Mesothelial cell of epicardium (in vitro differentiated cells): ENCODE measurements at places on chromosomes 12 and 14.

GRCh38 chr12:106309671-106310505 lies 7.4 kb downstream of the TCP11L2 start:
- H3K4me3 ChIP-seq: no peak overlapping the region
- H3K27ac ChIP-seq: peak overlapping the region; percentile 90
- H3K27me3 ChIP-seq: no peaks in the 10 kb centered on the region
- no peaks in the 10 kb centered on the region for H3K36me3 ChIP-seq
- peaks cover 28% of the 10 kb centered on the region for H3K4me1 ChIP-seq

DNA sequence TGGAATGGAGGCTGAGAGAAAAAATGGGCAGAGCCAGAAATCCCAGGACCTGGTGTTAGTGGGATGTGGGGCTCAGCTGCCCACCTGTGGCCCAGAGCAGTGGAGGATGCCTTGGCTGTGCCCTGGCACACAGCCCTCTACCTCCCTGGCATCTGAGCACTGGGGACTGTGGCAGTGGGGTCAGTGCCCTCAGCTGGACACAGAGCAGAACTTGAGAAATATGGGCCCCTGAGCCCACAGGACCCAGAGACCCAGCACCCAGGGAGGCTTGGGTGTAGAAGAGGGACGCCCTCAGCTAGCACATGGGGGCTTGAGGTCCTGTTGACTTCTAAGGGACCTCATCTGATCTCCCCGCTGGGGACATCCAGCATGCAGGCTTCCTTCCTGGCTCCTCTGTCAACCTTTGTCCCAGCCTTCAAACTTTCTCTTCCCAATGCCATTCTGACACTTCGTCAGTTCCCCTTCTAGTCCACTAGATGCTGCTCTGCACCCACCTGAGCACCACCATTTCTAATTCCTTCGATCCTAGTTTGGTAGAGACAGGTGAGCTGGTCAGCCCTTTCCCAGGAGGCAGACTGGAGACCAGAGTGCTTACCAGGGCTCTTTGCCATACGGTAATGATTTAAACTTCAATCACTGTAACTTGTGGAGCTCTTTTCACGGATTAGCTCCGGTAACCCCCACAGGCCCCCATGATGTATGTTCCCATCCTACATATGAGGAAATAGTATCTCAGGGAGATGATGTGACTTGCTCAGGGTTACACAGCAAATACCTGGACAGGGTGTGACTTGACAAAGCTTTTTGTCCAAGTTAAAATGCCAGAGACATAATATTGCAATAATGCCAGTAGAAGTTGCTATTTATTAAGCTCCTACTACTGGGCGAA lies 143.7 kb downstream of the ASCL4 start:
- H3K27ac ChIP-seq: no peak overlapping the region
- peaks cover 72% of the 10 kb centered on the region for H3K27me3 ChIP-seq
- H3K36me3 ChIP-seq: no peaks in the 10 kb centered on the region
- H3K4me3 ChIP-seq: no peak overlapping the region
- no peaks in the 10 kb centered on the region for H3K4me1 ChIP-seq

GRCh38 chr12:108722992-108723766 lies 8.1 kb downstream of the CORO1C start:
- no peaks in the 10 kb centered on the region for H3K27me3 ChIP-seq
- H3K4me3 ChIP-seq: no peak overlapping the region
- peak overlapping the region; percentile 75 for H3K27ac ChIP-seq
- no peaks in the 10 kb centered on the region for H3K36me3 ChIP-seq
- H3K4me1 ChIP-seq: peaks cover 42% of the 10 kb centered on the region
- no peak for DNase-seq

DNA sequence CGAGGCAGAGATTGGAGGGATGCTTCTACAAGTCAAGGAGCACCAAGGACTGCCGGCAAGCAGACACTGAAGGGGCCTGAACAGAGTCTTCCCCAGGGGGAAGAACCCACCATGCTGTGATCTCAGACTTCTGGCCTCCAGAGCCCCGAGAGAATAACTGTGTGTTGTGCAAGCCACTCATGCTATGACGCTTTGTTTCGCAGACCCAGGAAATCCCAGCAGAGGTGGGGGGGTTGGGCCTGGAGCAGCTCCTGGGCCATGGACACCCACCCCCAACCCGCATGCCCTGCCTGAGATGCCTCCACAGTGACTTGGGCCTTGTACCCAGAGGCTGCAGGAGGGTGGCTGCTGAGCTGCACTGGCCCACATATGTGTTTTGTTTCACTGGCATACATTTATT lies 31.2 kb downstream of the ARL6IP4 start:
- no peak for DNase-seq
- no peaks in the 10 kb centered on the region for H3K27me3 ChIP-seq
- H3K4me1 ChIP-seq: peaks cover 8% of the 10 kb centered on the region
- no peaks in the 10 kb centered on the region for H3K36me3 ChIP-seq
- no peak overlapping the region for H3K27ac ChIP-seq
- H3K4me3 ChIP-seq: no peak overlapping the region

- H3K27ac ChIP-seq: no peak overlapping the region
- H3K4me1 ChIP-seq: no peaks in the 10 kb centered on the region
- H3K4me3 ChIP-seq: no peak overlapping the region
- H3K27me3 ChIP-seq: no peaks in the 10 kb centered on the region
- no peak for DNase-seq
Observed at GRCh38 chr12:46744283-46744682, 81.5 kb downstream of the SLC38A4 start.

DNA sequence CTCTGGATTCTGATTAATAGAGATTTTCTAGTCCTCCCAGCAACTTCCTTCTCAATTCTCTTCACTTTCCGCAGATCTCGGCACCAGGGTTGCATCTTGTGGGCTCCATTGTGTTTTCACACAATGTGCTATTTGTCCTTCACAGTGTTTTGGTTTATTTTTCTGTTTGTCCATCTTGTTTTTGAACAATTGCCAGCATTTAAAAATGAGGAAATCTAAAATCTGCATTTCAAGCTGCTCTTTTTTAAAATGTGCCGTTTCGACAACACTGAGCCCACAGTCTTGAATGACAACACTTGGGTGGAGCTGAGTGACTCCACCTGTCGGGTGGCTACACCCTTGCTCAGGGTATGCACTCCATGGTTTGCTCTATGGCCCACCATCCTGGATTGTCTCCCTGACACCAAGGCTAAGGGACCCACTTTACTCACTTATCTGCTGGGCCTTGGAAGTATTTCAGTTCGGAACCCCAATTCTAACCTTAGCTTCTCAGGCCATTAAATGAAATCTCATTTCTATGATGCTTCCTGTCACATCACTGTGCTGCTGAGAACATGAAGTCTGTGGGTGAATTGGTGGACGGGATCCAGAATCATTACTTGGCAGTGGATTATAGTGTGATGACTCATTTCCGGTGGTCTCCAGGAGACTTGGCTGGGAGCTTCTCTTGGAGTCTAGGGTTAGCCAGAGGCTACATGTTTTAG lies 3.4 kb upstream of the MYRFL start:
- no peaks in the 10 kb centered on the region for H3K27me3 ChIP-seq
- H3K4me1 ChIP-seq: peaks cover 32% of the 10 kb centered on the region
- no peak overlapping the region for H3K4me3 ChIP-seq
- no peak for DNase-seq

- H3K27me3 ChIP-seq: no peaks in the 10 kb centered on the region
- H3K36me3 ChIP-seq: no peaks in the 10 kb centered on the region
- DNase-seq: no peak
- H3K27ac ChIP-seq: peak overlapping the region; percentile 100
- H3K4me3 ChIP-seq: peak overlapping the region; percentile 99
Observed at GRCh38 chr12:53005215-53005985, 856 bp upstream of the EIF4B start.

GRCh38 chr14:63277591-63278183 lies 41.0 kb downstream of the GPHB5 start:
- no peak overlapping the region for H3K27ac ChIP-seq
- DNase-seq: no peak
- no peaks in the 10 kb centered on the region for H3K27me3 ChIP-seq

DNA sequence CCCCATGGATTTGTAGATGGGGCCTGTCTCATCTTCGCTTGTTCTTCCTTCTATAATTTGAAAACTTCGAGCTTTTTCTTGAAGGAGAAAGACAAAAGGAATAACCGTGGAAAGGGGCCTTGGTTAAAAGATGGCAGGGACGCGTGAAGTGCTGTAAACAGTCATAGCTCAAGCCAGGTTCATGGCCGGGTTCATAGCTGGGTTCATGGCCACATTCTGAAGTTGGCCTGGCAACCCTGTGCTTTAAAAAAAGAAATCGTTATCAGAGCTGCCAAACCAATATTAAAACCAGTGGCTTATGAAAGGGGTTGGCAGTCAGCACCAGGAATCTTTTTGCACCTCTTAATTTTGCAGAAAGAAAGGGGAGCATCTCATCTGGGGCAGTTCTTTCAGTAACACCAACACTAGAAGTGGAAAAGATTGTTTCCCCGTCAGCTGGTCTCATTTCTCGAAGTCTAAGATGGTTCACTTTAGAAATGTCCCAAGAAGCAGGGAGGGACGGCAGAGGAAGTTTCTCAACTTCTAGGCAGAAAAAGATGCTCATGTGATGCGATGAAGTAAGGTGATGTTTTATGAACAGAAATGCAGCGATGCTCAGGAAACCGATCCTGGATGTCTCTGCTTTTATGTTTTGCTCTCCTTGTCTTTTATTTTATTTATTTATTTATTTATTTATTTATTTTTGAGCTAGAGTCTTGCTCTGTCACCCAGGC lies 193.1 kb upstream of the TBX3 start:
- H3K36me3 ChIP-seq: no peaks in the 10 kb centered on the region
- H3K27me3 ChIP-seq: no peaks in the 10 kb centered on the region
- peak overlapping the region; percentile 66 for H3K27ac ChIP-seq
- H3K4me3 ChIP-seq: no peak overlapping the region

DNA sequence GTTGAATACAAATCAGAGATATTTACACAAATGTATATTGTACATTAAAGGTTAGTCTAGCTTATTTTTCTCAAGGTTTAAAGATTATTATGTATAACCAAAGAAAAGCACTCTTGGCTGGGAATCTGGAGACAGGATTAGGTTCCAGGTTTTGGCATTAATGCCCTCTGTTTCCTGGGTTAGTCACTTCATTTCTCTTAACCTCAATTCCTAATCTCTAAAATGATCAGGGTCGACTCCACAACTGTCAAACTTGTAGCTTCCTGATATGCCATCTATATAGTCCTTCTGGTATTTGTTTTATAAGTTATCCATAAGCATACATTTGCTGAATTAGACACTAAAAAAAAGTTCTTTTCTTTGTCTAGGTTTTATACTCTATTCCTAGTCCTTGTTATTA lies 2.6 kb downstream of the ITPR2 start:
- DNase-seq: no peak
- peak overlapping the region; percentile 66 for H3K4me3 ChIP-seq
- H3K27me3 ChIP-seq: no peaks in the 10 kb centered on the region
- H3K4me1 ChIP-seq: peaks cover 43% of the 10 kb centered on the region
- no peak overlapping the region for H3K27ac ChIP-seq

GRCh38 chr12:1838994-1839365 lies 18.6 kb downstream of the LRTM2 start:
- H3K4me1 ChIP-seq: no peaks in the 10 kb centered on the region
- no peak overlapping the region for H3K27ac ChIP-seq
- peaks cover 36% of the 10 kb centered on the region for H3K27me3 ChIP-seq
- H3K36me3 ChIP-seq: no peaks in the 10 kb centered on the region
- DNase-seq: no peak
- H3K4me3 ChIP-seq: no peak overlapping the region

DNA sequence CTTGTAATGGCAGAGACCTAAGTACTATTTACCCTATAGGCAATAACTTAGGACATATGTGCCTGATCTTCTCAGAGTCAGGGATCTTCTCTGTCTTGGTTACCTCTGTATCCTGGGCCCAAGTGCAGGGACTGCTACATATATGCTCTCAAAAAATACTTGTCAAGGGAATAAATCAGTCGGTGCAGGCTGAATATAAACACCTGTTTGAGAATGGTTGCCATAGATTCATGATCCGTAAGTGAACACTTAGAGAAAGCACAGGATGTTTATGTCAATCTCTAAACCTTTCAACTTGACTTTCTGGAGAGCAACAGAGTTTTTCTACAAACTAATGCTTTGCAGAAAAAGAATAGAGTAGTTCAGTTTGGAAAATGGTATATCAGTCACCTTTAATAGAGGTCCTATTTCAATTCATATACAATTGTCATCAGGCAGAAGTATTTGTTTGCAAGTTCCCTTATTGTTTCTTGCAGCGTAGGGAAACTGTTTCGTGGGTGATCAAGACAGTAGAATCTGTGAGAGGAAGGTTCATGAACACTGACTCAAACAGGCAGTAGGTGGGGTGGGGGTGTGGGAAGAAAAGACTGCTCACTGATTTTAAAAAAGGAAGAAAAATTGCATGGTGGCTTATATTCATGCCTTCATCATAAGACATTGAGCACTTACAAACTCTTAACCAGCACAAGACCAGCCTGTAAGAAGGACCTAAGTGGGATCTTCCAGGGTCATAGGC lies 6.0 kb upstream of the UBE2N start:
- DNase-seq: no peak
- H3K27me3 ChIP-seq: no peaks in the 10 kb centered on the region
- H3K36me3 ChIP-seq: no peaks in the 10 kb centered on the region
- peaks cover 6% of the 10 kb centered on the region for H3K4me1 ChIP-seq
- H3K27ac ChIP-seq: no peak overlapping the region

GRCh38 chr12:32305163-32305562 lies 94.2 kb upstream of the FGD4 start:
- DNase-seq: no peak
- H3K27ac ChIP-seq: no peak overlapping the region
- H3K36me3 ChIP-seq: peaks cover 17% of the 10 kb centered on the region

DNA sequence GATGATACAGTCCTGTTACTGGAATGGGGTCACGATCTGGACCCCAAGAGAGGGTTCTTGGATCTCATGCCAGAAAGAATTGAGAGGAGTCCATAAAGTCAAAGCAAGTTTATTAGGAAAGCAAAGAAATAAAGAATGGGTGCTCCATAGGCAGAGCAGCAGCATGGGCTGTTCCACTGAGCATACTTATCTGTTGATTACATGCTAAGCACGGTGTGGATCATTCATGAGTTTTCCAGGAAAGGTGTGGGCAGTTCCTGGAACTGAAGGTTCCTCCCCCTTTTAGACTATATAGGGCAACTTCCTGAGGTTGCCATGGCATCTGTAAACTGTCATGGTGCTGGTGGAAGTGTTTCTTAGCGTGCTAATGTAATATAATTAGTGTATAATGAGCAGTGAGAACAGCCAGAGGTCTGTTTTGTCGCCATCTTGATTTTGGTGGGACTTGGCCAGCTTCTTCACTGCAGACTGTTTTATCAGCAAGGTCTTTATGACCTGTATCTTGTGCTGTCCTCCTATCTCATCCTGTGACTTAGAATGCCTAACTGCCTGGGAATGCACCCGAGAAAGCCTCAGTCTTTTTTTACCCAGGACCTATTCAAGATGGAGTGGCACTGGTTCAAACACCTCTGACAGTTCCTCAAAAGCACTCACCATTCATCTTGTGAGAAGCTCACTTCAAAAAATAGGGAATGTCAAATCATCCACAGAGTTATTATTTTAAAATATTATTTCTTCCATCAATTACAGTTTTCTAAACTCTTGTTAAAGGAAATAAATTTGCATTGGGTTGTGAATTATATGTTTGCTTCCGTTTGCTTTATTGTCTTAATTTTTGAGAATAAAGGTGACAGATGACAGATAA lies 1358.8 kb upstream of the TMEM132C start:
- no peaks in the 10 kb centered on the region for H3K27me3 ChIP-seq
- no peak for DNase-seq
- H3K36me3 ChIP-seq: no peaks in the 10 kb centered on the region
- H3K4me3 ChIP-seq: no peak overlapping the region
